Stimulated activated CD8-positive, alpha-beta memory T cell treated with anti-CD3 and anti-CD28 coated beads, Interleukin-15, amount 100 ng/mL, for 4 hours (primary cell): ENCODE measurements at places on chromosomes 2 and 18.

DNA sequence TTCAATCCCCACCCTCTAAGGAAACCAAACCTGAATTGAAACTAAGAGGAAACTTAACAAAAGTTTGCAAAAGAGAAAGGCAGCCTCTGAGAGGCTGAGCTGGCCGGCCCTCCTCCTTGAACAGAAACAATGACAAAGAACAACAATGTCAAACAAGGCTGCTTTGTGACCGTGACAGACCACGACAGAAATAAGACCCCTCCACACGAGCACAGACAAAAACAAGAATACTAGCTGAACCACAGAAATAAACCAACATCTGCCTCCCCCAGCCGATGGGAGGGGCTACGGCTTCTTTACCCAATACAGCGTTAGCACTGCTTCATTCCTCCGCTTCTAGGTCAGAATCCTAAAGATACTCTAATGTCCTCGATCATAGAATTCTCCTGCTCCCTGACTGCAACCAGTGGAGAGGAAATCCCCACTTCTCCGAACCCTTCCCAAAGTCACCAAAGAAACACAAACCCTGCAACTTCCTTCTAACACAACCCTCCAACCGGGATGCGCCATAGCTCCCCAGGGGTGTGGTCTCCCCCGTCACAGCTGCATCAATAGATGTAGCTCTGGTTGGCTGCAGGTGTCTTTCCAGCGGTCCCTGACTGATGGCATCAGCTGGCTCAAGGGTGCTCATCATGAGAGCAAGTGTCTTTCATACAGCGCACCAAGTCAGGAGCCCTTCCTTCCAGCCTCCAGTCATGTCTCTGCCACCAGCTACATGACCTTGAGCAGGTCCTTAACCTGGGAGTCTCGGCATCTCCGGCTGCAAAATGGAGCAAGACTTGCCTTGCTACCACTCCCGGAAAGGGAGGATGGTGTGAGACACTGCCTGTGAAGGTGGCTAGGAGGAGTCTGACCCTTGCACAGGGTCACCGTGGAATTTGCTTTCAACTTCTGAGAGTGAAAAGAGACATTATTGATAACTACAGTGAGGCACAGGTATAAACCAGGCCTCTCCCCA is 198.6 kb downstream of the HAUS1 start:
- DNase-seq: no peak

GRCh38 chr2:221876016-221876415 is 303.9 kb upstream of the EPHA4 start:
- no peak for DNase-seq

- DNase-seq: no peak
Observed at GRCh38 chr18:56569416-56569815, 69.0 kb downstream of the TXNL1 start.

DNA sequence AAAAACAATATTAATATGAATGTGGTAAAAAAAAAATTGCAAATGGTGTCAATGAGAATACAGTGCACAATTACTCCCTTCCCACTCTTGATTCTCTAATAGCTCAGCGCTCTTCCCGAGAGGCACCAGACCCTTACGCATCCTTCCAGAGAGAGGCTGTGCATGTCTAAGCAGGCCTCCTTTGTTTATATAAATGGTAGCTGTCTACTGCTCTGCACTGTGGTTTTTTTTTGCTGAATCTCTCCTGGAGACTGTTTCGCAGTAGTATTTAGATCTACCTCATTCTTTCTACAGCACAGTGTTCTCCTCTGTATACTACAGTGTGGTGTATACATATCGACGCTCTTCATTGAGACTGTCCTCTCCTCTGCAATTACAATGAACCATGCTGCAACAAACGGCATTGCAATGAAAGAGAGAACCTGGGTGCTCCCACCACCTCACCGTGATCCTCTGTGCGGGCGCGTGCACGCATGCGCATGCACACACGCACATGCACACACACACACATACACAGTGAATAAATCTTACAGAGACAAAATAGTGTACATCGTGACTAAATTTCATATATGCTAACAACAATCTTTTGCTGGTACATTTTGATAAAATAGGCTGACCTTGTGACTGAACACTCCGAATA is 19.4 kb downstream of the SEPTIN10 start:
- DNase-seq: no peak

- DNase-seq: no peak
Observed at GRCh38 chr2:127577503-127577902, 42.0 kb downstream of the MYO7B start.

GRCh38 chr2:187313831-187314230 is 134.2 kb downstream of the CALCRL start:
- no peak for DNase-seq

- no peak for DNase-seq
Observed at GRCh38 chr2:233389601-233390125, 35.4 kb downstream of the DGKD start.

GRCh38 chr2:85455552-85456090 is 37.1 kb downstream of the SH2D6 start:
- DNase-seq: no peak

DNA sequence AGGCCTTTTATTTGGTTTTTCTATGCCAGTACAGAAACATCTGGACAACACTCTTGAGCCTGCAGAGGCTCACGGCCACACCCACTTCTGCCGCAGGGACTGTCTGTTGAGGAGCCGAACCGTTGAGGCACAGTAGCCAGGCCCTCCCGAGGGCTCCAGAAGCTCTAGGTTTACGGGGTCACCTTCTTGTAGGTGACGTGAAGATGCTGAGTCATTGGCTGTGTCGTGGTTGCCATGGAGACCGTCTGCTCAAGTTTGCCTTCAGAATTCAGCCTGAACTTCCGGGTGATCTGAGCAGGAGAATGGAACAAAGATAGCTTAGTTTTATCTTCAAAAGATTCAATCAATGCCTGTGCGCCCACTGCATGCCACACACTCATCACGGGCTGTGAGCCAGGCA is 25.9 kb downstream of the BOK start:
- DNase-seq: no peak

DNA sequence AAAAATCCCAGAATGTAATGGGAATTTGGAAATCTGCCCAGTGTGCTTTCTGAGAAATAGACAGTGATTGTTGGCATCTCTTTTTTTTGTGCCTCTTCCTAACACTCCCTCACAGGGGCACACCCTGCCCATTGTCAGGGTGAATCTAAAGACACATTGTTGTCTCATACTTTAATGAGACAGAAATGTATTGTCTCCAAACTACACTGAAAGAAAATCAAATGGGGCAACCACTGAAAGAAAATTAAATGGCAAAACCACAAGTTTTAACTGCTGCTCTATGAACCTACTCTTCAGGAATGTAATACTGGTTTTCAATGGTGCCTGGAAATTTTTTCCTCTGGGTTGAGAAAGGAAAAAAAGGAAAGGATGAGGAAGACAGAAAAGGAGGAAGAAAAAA is 43.2 kb upstream of the GLS start:
- DNase-seq: no peak

DNA sequence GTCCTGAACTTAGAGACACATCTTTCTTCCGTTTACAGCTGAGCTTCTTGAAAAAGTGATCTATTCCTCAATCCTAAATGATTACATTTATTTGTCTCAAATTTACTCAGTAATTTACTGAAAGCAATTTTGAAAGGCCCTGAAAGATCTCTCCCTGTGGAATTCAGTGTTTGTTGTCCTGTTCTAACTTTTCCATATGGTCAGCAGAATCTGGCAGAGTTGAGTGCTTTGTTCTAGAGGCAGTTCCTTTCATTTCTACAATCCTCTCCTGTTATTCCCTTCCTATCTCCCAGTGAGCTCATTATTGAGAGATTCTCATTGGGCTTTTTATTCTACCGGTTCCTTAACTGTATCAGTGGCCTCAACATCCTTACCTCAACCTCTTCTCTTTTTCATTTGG is 36.5 kb upstream of the REG3G start:
- DNase-seq: no peak

- no peak for DNase-seq
Observed at GRCh38 chr2:134717286-134718022, 1.3 kb downstream of the TMEM163 start.

DNA sequence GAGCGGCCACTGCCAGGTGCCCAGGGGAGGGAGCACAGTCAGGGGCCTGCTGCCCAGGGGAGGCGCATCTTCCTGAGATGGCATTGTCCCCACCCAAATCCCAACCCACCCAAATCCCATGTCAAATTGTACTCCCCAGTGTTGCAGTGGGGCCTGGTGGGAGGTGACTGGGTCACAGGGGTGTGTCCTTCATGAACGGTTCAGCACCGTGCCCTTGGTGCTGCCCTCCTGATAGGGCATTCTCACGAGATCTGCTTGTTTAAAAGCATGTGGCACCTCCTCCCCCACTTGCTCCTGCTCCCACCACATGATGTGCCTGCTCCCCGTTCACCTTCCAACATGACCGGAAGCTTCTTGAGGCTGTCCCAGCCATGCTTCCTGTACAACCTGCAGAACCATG is 27.6 kb downstream of the ANKMY1 start:
- no peak for DNase-seq

- DNase-seq: no peak
Observed at GRCh38 chr2:82023710-82024109, 1719.2 kb upstream of the LRRTM1 start.

DNA sequence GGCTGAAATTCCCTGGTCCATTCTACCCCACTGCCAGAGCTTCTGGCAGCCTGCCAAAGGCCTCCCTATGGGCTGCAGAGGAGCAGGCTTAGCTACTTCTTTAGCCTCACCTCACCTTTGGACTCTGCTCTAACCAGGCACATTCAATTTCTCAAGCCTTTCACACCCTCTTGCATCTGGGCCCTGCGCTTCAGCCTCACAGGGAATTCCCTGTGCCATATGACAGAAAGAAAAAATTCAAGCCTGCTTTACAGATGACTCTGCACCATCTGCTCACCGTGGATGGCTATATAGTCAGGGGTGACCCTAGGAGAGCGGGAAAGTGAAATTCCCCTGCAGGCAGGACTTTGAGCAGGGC is 62.5 kb downstream of the REEP1 start:
- no peak for DNase-seq

DNA sequence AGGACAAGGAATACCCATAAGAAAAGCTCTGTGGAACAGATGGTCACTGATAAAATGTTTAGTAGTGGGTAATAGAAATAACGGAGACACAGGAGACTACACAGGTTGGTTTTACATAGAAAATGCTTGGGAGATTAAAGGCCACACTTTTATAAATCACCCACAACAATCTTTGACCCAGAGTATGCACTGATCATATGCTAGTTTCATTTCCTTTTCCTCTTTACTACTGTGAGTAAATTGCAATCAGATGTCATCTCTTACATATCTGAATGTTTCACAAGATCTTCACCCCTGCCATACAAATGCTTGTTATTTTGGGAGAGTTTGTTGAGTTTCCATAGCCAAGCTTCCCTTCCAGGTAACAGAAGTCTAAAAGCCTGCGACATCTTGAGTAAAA is 978.4 kb upstream of the KLHL29 start:
- no peak for DNase-seq

- no peak for DNase-seq
Observed at GRCh38 chr2:46230115-46230571, 67.1 kb upstream of the EPAS1 start.

DNA sequence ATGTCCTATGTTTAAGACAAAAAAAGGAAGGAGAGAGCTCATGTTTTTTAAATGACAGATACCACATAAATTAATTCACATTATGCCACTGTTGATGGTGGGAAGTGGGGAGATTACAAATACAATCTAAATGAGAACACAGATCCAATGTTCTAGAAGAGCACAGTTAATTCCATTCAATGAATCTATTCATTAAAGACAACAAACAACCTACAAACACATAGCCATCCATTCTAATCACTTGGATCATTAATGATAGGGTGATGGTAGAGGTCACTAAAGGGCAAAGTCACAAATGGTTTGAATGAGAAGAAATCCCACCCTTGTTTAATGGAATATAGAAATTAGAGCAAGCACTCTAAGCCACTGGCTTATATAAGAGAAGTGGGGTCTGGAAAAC is 21.7 kb downstream of the HNRNPA3 start:
- no peak for DNase-seq

- DNase-seq: no peak
Observed at GRCh38 chr2:150264442-150264841, 223.0 kb downstream of the RND3 start.

DNA sequence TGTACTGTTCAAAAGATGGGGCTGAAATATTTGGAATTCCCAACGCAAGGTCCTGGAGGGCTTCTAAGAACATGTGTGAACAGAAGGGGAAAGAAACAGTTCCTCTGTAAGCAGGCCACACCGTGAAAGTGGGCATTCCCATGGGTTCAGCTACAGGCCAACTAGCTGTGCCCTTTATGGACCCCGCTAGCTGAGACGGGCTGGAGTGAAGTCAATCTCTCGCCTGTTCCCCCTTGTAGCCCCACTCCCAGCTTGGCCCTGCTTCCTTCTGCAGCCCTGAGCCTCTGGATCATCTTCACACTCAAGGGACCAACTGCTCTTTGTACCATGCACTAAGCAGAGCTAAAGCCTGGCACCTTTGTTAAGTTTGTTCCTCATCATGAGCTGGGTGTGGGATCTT is 55.4 kb downstream of the POLR1A start:
- DNase-seq: no peak

GRCh38 chr2:195594248-195594647 is 62.8 kb upstream of the SLC39A10 start:
- no peak for DNase-seq

DNA sequence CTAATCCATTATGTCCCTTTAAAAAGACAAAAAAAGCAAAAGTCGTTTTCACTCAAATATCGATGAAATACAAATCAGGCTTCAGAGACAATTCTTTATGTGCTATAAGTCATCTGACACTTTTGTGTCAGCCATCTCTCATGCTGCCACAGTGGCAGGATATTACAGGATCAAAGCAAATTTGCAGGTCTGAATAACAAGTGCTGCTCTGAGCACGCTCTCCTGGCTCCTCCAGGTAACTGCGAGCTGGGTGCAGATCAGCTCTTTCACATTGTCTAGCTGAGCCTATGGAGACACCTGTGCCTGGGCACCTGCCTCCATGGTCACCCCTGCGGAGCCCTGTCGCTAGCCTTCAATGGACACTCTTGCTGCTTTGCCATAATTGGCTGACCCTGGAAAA is 250.2 kb upstream of the RAB12 start:
- no peak for DNase-seq

DNA sequence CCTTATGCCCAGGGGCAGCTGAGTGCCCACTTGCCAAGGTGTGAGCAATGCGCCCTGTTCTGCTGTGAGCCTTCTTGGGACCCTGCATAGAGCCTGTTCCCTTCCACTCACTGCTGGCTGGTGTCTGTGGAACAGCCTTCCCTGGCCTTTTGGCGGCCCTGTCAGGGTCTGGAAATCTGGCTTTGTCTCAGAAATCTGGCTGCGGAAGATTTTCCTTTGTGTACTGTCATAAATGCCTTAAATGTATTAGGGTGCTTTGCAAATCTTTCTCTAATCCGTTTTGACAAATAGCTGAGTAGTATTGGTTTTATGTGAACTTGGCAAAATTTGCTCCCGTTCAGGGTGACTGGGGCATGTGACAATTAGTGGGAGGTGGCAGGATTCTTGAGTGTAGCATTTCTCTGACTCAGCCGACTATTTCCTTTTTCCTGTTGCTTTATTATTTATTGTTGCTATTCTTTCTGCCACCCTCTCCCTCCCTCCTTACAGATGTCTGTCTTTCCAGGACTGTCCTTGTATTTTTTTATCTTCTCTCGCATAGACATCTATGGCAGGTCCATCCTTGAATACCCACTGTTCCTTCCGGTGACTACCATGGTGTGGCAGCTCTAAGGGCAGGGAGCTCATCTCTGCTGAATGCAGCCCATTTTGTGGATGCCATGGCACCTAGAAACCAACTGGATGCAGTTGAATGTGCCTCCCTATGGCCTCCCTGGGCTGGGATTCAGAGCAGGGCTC is 41.8 kb downstream of the LDLRAD4 start:
- DNase-seq: no peak

GRCh38 chr18:48165111-48165866 is 234.8 kb upstream of the SMAD2 start:
- no peak for DNase-seq

- DNase-seq: no peak
Observed at GRCh38 chr2:10279472-10279870, 23.2 kb upstream of the HPCAL1 start.
